ENCODE measurements at places on chromosomes 7 and 10.

GRCh38 chr10:79292891-79293746 lies 54.1 kb upstream of the PPIF start:
- DNase-seq: no peak

GRCh38 chr10:104842704-104843103 lies 201.6 kb downstream of the SORCS3 start:
- no peak for DNase-seq

GRCh38 chr10:110547139-110547761 lies 20.2 kb upstream of the SMC3 start:
- DNase-seq: no peak

- no peak for DNase-seq
These were observed 274.4 kb downstream of the IPMK start for GRCh38 chr10:57993302-57993701.

- no peak for DNase-seq
These were observed 144.9 kb downstream of the SH3PXD2A start for GRCh38 chr10:103710490-103710889.

GRCh38 chr10:97542169-97543024 lies 30.2 kb upstream of the ANKRD2 start:
- no peak for DNase-seq

- no peak for DNase-seq
These were observed 251.3 kb downstream of the SFMBT2 start for GRCh38 chr10:7159517-7159916.

- no peak for DNase-seq
These were observed 67.7 kb downstream of the TRIM24 start for GRCh38 chr7:138527746-138528223.

GRCh38 chr10:122375679-122376160 lies 1.2 kb downstream of the PLEKHA1 start:
- no peak for DNase-seq

DNA sequence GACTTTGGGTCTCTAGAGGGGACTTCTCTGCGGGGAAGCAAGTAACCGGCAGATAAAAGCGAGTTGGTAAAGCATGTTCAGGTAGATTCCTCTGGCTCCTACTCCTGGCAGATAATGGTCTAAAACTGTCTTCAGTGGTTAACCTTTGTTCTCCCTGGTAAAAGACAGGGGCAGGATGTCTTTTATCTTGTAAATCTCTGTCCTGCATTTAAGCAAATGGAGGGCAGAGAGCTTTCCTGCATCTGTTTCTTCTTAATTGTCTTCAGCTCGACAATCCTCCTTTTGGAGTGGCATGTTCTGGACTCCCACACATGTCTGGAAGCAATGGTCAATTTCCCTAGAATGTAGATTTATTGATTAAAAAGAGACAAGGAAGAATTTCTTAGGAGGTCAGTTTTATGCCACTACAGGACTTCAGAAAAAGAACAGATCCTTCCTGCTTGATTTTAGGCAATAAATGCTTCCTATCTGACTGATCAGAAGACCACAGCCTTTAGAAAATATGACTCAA lies 16.6 kb downstream of the C7orf33 start:
- no peak for DNase-seq

- DNase-seq: no peak
These were observed 37.4 kb upstream of the GSAP start for GRCh38 chr7:77453531-77453930.

DNA sequence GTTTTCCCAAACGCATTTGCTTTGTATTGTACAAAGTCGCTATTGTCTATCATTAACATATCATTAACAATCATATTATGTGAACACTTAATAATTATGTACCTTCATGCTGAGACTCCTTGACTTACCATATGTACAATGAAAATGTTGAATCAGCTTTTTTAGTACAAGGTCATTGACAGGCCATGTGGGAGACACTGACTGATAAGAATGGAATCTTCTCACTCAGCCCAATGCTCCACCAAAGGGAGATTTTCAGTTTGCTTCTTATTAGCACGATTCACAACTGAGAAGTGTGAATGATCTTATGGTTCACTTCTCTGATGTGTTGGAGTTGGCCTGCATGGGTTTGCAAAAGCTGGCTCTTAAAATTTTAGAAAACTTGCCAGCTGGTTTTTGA lies 253.5 kb upstream of the TEX47 start:
- no peak for DNase-seq

GRCh38 chr7:137882261-137882668 lies 35.5 kb upstream of the DGKI start:
- no peak for DNase-seq

DNA sequence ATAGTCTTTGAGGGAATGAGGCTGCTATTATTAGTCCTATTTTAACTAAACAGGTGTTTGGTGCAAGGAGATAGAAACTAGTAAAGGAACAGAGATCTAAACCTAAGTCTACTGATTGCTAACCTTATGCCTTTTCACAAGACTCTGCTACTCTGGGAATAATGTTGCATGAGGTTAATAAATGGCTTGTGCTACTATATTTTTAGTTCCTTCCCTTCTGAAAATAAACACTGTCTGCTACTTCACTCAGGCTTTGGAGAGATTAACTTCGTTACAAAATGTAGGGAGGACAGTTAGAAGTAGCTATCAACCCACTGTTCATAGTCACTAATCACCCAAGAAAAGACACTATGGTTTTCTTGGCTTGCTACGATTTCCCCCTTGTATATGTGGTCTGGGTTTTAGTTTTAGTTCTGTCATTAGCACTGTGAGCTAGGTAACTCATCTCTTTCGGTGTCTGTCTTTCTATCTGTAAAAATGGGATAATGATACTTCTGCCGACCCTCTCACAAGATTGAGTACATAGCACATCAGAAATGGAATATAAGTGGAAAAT lies 296.2 kb downstream of the LRRTM3 start:
- no peak for DNase-seq

DNA sequence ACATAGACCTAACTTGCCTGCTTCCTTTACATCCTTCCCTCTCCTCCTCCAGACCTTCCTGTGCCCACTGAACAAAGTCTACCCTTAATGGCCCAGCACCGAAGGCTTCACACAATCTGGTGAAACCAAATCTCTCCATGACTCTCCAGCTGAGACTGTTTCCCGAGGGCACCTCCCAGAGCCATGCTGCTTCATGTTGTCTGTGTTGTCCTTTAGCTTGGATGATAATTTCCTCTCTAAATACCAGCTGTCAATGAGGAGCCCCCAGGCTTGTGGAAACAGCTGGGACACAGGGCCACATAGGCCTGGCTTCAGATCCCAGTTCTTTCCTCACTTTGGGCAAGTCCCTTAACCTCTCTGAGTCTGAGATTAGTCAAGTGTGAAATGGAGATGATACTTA lies 54.3 kb downstream of the DLD start:
- no peak for DNase-seq

- DNase-seq: no peak
These were observed 534.8 kb downstream of the AUTS2 start for GRCh38 chr7:70132852-70133690.

DNA sequence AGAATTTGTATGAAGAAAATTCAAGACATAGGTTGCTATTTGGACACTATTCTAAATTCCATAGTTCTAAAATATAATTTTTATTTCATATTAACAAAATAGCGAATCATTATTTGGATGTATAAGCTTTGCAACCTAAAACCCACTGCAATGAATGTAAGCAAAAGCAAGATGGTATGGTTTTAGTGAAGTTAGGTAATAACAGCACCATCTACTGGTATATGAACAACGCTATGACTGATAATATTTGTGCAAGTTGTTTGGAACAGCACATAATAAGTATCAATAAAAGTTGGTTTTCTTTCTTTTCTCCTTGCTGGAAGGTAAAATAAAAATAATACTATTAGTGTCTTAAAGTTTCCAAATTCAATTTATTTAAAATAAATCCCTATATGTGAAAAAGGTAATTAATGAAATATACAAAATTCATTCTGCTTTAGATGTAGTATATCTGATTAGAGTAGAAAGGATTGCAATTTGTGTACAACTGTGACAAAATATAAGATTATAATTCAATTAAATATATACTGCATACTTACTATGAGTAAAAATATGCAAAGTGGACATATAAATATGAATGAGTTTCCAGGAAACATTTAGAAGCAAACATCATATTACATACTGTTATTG lies 79.0 kb upstream of the LSM8 start:
- no peak for DNase-seq

- DNase-seq: no peak
These were observed 34.1 kb upstream of the TSPAN33 start for GRCh38 chr7:129110258-129110981.

DNA sequence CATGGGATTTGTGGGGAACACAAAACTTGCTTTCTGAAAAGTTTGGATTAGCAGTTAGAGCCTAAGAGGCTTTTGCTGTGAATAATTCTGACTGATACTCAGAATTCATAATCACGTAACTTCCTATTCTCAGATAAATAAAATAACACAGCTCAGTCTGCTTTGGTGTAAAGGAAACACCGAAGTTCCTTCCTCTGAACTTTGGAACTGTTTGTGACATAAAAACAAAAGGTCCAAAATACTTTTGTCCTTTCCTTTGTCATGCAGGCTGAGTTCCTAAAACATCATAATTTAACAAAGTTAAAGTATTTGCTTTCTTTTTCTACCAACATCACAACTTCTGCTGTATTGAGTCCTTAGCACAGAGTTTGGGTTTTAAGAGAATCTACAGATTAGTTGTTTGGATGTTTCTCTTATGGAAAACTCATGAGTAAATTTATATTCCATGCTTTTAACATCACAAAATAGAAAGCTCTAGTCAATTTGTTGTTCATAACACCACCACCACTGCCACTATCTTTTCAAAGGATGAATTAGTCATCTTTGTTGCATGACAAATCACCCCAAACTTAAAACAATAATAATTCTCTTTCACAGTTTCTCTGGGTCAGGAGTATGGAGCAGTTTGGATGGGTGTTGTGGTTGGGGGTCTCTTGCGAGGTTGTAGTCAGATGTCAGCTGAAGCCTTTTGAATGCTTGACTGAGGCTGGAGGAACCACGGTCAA lies 123.4 kb downstream of the REEP3 start:
- DNase-seq: no peak

Data from GM12864 (cell line).